NCI-H1417 (cell line): ENCODE measurements at places on chromosomes 12 and 14.
A peak's percentile ranks its signal among the peaks of the same experiment; 100 is the strongest.

DNA sequence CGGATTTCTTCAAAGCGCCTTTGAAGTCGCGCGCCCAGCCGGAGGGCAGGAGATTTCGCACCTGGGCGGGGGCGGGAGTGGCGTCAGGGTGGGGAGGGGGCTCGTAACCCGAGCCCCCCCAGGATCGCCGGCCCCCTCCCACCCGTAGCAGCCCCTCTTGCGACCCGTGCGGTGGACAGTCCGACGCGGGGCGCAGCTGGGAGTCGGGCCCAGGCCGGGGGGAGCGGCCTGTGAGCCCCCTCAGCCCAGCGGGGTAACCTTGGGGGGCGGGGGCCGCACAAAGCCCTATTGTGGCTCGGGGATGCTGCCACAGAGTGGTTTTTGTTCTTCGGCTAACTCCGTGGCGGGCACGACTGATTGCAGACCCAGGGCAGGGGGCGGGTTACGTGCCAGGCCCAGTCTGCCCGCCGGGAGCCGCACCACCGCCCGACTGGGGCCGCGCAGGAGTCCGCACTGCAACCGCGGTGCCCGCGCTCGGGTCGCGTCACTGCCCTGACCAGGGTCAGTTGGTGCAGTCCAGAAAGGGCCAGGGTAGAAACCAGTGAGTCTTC is 4.2 kb upstream of the AAAS start:
- DNase-seq, result peak; percentile 72

DNA sequence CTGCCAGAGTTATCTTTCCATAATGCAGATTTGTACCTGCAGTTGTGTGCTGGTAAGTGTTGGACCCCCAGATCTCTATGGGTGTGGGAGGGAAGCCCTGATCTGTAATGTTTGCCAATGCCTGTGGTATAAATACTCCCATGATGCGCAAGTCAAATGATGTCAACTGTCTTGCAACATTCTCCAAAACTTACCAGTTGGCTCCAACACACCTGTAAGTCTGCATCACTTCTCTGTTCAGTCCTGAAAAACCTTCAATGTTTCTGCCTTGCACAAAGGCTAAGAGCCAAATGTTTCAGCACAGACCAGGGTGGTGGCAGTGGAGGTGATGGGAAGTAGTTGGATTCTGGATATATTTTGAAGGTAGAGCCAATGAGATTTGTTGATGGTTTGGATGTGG is 3.1 kb downstream of the OS9 start:
- no peak for DNase-seq

GRCh38 chr12:108564724-108565123 is 2.3 kb downstream of the ISCU start:
- DNase-seq, result no peak

- no peak for DNase-seq
These were observed 142.1 kb downstream of the KIF21A start for GRCh38 chr12:39300799-39301198.

DNA sequence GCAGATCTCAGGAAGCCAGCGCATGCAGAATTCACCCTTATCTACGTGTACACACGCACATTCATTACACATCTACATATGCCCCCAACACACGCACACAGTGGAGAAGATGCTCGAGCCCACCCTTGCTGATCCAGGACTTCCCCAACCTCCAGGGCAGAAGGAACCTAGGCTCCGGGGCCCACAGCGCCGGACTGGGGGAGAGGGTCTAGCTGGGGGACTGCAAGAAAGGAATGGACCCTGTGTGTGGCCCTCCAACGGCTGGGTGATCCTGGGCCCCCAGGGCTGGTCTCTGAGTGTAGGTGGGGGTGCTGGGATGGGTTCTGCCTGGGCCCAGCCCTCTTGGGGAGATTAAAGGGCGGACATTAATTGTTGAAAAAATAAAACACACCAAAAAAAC is 128.1 kb upstream of the C14orf180 start:
- DNase-seq, result no peak

DNA sequence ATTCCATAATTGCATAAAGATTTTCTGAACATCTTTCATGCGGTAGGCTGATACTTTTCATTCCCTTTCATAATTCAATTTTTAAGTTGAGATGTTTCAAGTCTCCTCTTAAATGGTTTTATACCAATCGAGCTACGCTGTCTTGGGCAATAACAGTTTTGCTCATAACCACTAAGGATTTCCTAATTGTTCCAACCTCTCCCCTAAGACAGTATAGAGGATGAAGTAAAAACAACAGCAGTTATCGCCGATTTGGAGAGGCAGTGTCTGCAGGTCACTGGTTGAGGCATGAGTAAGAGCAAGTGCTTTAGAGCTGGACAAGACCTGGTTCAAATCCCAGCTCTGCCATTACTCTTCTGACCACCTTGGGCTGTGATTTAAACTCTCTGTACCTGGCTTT is 6.9 kb upstream of the MED13L start:
- DNase-seq, result no peak

DNA sequence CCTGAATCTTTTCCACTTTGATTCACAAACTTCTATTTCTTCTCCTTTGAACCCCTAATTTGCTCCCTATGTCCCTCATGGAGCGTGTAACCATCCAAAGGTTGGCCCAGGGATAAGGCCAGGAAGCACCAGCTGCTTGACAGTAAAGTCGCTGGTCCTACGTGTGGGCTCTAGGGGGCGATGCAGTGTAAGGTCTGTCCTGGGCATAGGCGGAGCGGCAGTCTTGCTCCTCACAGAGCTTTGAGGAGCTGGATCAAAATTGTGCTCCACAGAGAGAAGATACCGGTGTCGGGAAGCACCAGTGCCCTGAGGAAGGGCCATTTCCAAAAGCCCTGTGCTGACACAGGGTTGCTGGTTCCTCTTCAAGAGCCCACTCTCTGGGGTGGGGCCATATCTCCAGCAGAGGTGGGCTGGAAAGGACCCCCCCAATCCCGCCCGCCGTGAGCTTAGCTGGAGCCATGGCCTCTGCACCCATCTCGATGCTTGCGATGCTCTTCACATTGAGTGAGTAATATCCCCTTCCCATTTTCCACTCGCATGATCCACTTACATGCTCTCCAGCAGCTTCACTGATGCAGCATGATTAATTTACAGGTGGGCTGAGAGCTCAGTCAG is 49.9 kb upstream of the OR4E1 start:
- peak; percentile 29 for DNase-seq

DNA sequence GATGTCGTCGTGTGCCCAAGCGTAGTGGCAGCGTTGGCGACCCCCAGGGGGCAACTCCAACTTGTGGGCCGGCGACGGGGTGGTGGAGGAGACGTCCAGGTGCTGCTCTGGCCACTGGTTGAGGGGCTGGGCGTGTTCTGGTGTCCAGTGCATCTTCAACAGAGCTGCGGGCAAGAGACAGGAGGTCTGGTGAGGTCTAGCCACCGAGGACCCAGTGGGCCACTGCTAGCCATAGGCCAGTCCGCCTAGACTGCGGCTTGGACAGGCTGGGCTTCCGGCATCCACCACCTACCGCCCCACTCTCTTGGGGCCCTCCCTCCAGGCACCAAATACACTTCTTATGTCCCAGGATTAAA is 26.3 kb downstream of the FIGNL2 start:
- DNase-seq, result no peak
